MG63 (cell line): ENCODE measurements at places on chromosomes 4 and X.

- DNase-seq = peak; percentile 19
Measured at GRCh38 chr4:147590249-147590920, 26.8 kb upstream of the TMEM184C start.

- DNase-seq = peak; percentile 77
Measured at GRCh38 chr4:38872620-38873019, 5.0 kb downstream of the FAM114A1 start.

- no peak for DNase-seq
Measured at GRCh38 chr4:83113429-83113786, 1.1 kb downstream of the PLAC8 start.

- DNase-seq = no peak
Measured at GRCh38 chr4:92433272-92433758, 129.5 kb downstream of the GRID2 start.
